ENCODE measurements at places on chromosomes 7 and 10.

GRCh38 chr10:60456053-60456452, 66.4 kb upstream of the ANK3 start:
- DNase-seq: no peak

DNA sequence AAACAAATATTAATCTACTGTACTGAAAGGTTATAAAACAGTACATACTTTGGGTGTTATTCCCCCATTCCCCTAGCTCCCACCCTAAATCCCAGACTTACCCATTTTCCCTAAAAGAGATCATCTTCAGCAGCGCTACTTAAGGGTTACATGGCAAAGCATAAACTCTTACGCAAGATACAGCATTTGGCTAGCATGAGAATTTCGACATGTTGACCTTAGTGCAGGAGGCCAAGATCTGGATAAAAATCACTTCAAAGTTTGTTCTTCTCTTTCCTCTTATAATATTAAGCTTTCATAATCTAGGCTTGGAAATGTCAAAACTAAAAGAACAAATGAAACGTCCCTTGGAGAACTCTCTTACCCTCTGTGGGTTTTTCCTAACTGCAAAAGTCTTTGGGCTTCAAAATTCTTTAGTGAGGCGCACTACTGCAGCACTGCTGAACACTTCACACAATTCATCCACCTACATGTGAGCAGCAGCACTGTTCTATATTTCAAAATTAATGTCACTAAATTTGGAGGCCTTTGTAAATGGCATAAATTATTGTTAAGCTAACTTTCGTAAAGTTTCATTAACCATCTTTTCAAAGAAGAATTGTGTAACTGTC, 59.5 kb upstream of the PDLIM1 start:
- DNase-seq: no peak

GRCh38 chr10:16030562-16030961, 170.3 kb upstream of the MINDY3 start:
- DNase-seq: no peak

GRCh38 chr7:10863476-10863875, 110.2 kb upstream of the PHF14 start:
- no peak for DNase-seq

DNA sequence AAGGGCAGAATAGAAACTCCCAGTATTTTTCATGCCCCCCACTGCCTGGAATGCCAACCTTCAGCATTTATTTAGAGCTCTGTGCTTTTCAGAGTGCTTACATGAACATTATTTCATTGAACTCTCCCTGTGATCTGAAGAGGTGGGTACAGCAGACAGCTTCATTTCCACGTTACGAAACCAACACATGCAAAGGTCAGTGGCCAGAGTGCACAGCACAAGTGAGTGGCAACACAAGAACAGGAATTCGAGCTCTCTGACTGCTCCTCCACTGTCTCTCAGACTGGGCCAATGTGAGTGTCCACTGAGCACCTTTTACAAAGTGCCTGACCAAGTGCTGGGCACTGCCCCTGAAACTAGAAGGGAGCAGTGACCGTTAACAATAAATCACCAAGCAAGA, 162.9 kb downstream of the GLI3 start:
- no peak for DNase-seq

GRCh38 chr7:80134536-80135308, at the start of gene GNAI1:
Gene GNAI1, plus strand, starts transcription at chr7:80134831. Its CDS starts 330 bp downstream, at chr7:80135161.
- peak; percentile 8 for DNase-seq

DNA sequence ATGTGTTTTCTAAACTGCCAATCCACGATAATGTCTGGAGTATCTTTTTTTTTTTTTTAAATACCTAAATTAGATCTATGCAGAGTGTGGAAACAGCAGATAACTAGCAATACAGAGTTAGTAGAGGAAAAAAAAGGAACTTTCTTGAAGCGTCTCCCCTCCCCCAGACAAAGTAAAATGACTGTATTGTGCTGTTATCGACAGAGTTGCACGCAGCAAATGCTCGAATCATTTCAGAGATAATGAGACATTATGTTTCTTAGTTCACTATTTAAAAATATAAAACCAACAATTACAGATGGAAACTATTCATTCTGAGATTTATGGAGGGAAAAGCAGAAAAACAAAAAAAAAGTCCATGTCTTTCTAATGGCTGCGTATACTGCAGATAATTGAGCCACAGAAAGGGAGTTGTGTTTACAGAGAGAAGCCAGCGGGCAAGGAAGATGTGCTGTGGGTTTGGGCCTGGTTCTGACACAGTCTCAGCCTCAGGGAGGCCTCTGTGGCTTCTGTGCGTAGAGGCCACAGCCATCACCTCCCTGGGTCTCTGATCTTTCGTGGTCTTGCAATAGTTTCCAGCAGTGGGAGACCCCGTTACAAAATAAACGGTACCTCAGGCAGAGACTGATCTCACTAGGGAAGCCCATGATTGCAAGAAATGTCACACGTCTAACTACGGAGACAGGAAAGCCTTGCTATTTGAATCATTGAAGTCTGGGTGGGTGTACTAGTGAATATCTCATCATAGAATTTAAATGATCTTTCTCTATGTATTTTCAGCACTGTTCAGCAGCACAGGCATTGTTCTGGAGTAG, 19.1 kb upstream of the KLF6 start:
- DNase-seq: no peak

DNA sequence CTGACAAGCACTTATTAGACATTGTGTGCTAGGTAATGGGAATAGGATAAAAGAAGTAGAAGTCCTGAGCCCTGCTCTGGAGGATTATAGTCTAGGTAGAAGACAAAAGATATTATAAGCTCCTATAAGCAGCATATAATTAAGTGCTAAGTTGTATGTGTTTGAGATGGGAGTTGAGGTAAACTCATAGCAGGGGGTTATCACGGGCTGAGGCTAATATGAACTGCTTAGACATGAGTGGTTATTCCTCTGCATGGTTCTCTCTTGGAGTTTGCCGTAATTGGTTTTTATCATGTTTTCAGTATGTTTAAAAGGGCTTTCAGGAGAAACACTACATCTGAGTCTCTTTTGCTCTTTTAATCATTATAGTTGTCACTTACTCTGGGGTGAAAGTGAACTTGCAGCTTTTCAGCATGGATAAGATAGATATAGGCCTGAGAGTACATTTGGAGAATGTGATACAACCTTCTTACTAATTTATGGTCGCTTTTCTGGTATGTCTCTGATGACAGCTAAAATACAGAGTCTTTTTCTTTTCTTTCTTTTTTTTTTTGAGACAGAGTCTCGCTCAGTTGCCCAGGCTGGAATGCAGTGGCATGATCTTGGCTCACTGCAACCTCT, 39.0 kb downstream of the SMNDC1 start:
- no peak for DNase-seq

DNA sequence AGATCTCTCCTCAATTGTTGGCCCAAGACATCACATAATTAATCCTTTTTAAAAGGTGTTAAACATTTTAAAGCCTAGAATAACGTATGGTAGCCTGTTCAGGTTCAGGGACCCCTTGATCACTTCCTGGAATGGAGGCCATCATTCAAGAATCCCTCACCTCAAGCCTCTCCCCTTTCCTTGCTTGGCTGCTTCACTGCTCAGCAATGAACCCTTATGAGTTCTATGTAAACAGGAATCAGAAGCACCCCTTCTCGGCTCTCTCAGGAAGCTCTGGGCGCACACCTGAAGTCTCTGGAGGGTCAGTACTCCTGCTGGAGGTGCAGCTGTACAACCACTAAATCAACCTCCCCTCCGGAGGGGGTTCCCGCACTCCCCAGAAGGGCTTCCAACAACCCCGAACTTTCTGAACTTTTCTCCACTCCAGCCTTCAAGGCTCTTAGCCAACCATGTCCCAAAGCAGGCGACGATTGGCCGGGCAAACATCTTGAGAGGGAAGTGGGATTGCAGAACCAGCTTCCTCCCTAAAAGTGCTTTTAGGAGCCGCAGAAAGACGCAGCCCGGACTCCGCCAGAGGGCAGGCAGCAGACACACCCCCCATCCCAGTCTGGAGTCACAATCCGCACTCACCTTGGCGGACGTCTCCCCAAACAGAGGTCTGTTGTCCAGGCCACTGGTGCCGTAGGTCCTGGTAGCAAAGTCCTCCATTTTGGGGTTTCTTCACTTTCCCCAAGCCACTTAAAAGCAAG, 562 bp downstream of the TMEM243 start:
- DNase-seq: peak; percentile 21

DNA sequence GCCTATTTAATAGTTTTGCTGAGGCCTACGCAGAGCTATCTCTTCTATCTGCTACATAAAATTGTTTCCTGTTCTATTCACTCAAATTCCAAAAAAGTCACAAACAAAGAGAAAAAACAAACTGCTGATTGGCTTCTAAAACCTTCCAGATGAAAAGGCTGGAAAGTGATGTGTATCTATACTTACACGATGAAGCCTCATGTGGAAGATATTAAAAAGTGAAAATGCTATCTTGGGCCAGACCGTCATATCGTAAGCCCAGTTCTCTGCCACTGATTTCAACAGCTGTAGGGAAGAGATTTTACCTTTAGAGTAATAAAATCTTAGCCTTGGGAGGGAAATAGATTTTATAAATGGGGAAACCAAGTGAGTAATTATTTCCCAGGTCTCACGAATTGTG, 394.8 kb downstream of the KIF20B start:
- no peak for DNase-seq

GRCh38 chr10:96292971-96293920, 11.0 kb upstream of the DNTT start:
- DNase-seq: no peak

DNA sequence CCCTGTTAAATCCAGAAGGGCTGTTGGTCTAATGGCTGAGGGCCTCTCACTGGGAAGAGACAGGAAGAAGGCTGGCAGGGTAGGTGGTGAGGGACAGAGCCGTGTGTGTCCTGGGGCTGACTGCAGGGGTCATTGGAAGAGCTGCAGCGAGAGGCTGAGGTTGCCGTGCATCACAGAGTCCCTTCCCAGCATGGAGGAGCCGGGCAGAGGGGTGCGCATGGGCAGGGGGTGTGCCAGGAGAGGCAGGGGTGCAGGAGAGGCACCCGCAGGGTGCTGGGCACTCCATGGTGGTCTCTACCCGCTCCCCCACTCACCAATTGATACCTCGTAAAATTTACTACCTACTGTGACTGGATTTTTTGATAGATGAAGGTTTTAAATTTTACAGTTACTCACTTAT, 124.3 kb downstream of the ACTR3B start:
- no peak for DNase-seq

GRCh38 chr10:114384181-114384580, 20.1 kb downstream of the AFAP1L2 start:
- no peak for DNase-seq

DNA sequence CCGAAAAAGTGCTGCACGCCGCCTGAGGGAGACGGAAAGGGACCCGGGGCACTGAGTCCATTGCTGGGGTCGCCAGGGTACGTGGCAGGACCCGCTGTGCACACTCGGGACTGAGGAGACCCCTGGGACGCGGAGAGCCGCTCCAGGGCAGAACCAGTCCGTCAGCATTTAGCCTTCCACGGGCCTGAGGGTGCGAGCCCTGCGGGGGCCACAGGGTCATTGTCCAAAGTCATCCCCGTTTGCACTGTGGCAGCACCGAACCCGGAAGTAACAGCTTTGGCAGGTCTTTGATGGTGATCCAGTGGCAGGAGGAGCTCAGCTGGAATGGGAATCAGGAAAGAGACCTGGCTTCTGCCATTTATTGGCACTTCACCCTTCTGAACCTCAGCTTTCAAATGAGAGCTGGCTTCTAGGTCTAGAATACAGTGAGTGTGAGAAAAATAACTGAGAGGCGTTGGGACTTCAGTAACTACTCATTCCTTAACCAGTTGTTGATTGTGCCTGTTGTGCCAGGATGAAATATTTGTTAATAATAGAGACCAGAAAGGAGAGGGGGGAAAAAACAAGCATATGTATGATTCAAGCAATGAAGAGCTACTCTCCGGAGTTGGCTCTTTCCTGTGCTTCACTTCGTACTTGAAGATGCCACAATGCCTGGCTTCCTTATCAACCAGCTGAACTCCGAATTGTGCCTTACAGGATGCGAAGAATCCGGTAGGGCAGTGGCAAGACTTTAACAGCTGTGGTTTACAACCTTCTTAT, 811 bp upstream of the ARHGAP12 start:
- peak; percentile 4 for DNase-seq

DNA sequence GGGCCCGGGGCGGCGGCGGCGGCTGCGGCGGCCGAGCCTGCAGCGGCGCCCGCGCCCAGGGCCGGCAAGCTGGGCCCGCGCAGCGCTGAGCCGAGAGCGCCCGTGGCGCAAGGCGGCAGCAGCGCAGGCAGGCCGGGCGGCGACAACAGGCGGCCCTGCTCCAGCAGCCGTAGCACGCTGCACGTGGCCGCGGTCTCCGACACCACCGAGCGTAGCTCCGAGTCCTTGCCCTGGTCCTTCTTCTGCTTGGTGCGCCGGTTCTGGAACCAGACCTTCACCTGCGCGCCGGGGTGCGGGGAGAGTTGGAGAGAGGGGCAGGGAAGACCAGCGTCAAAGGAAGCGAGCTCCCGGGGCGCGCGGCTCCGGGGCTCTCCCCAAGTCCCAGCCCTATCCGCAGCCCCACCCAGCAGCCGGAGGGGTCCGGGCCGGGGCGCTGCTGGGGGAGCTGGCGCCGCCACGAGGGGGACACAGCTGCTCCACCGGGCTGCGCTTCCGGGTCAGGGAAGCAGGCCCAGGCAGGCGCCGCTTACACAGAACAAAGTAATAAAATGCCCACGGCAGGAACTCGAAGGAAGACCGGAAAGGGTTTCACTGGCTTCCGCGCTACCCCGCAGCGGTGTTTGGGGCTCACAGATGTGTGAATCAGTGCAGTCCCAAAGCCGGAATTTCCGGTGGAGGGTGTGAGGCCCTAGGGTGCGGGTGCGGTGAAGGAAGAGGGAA, 3.6 kb downstream of the VAX1 start:
- no peak for DNase-seq

GRCh38 chr10:75401569-75402485, at the start of gene ZNF503:
Gene ZNF503, minus strand, starts transcription at chr10:75401764. Its CDS starts 345 bp downstream, at chr10:75401419.
- no peak for DNase-seq

- no peak for DNase-seq
These were observed 83.0 kb upstream of the SEC61G start for GRCh38 chr7:54841772-54842697.

- no peak for DNase-seq
These were observed 7.3 kb downstream of the SMARCD3 start for GRCh38 chr7:151240942-151241754.

DNA sequence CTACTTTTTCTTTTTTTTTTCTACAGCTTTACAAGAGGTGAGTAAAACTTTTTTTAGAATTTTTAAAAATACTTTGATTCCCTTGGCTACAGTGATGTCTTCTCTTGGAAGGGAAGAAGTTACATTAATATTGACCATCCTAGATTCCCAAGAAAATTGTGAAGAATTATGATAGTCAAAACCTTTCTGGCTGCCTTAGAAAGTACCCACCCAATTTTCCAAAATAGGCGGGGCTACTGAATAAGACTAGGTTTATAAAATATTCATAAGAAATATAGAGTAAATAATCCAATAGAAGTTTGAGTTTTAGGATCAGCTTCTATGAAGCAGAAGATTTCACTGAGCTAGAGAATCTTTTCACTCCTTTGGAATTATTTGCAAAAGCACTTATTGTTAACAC, 3.0 kb downstream of the COL1A2 start:
- DNase-seq: no peak

DNA sequence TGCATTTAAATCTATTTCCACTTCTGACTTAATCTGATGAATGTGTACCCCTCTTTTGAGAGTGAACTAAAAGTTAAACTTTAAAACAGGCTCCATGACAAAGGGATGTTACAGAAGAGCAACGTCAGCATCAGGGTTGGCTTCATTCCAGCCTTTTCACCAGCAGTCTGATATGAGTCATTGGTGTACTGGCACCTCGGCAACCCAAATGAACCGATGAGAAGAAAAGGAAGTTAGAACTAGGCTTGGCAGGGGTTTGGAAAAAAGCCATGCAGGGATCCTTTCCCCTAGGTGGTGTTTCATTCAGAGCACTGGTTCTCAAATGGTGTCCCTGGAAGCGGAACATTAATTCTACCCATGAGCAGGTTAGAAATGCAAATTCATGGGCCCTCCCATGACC, 53.6 kb downstream of the SEC61G start:
- no peak for DNase-seq

GRCh38 chr10:43002596-43002995, 74.3 kb upstream of the RET start:
- DNase-seq: no peak
